ENCODE measurements at places on chromosomes 1 and 21.

DNA sequence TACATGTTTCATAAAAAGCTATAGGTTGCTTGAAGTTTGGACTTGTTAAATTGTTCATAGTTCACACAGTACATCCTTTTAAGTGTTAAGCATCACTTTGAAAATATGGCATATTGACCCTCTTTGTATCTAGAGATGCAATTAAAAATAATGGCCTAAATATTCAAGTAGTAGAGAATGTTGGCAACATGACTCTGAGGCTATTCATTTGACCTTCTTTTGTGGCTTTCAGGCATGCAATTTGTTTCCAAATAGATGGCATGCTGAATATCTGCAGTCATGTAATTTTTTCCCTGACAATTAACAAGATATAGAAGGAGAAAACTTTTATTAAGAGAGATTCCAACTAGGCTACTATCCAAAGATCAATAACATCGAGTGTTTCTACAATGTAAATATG lies 230.5 kb upstream of the ZRANB2 start:
- no peak for DNase-seq

DNA sequence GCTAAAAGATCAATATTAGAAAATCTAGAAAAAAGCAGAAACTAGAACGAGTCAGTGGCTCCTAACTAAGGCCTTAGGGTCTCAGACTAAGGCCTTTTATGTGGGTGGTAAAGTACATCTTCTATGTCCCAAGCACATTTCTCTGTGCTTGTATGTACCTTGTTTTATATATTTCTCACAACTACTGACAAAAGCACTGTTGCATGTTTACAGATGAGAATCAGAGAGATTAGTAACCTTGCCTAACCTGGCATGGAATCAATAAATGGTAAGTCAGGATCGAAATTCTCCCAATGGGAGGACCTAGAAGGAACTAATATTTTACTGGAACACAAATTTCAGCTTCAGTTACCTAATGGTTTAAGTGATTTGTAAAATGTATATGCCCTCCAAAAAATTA lies 160.9 kb downstream of the FGGY start:
- DNase-seq, result no peak

- DNase-seq, result no peak
Observed at GRCh38 chr1:187853505-187853904, 1024.8 kb downstream of the PLA2G4A start.

GRCh38 chr1:230169454-230170152 lies 102.6 kb downstream of the GALNT2 start:
- no peak for DNase-seq

GRCh38 chr1:6145864-6146410 lies 34.2 kb downstream of the CHD5 start:
- DNase-seq, result no peak

- DNase-seq, result peak; percentile 32
Observed at GRCh38 chr1:246907472-246907871, 24.3 kb downstream of the AHCTF1 start.

DNA sequence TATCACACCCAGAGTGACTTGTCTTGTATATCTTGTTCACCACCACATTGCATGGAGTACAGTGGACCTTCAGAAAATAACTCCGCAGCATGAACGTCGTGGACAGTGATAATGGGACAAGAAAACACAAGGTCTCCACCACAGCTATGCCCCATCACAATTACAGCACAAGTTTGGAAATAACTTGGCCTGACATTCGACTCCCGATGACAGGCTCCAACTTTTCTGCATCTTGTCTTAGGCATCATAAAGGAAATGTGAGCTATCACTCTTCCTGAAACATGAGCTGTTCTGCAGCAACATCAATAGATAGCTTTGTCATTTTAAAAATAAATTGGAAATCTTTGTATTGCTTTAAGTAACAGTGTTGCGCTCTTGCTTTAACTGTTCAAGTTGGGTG lies 2.9 kb downstream of the RRP1B start:
- DNase-seq, result no peak

DNA sequence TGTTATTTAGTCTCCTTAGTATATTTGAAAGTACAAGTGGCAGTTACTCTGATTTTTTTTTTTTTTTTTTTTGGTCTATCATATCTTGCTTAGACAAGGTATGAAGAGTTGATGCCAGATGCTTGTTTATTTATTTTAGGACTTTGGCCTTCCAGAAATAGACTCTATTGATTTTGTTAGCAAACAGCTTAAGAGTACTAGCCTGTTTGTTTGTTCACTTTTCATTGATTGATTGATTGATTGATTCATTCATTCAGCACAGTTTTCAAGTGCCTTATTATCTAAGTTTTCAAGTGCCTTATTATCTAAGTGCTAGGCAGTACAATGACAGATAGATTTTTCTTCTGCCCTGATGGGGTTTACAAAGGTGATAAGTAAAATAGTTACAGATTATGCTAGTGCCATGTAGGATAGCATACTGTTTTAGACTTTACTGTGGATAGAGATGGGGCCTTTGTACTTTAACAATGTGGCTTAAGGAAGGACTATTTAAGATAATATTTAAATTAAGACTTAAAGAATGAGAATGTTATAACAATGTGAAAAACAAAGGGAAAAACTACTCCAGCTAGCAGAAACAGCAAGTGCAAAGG lies 50.5 kb downstream of the MTF2 start:
- DNase-seq, result no peak

GRCh38 chr1:59105548-59106507 lies 191.1 kb upstream of the FGGY start:
- DNase-seq, result no peak

DNA sequence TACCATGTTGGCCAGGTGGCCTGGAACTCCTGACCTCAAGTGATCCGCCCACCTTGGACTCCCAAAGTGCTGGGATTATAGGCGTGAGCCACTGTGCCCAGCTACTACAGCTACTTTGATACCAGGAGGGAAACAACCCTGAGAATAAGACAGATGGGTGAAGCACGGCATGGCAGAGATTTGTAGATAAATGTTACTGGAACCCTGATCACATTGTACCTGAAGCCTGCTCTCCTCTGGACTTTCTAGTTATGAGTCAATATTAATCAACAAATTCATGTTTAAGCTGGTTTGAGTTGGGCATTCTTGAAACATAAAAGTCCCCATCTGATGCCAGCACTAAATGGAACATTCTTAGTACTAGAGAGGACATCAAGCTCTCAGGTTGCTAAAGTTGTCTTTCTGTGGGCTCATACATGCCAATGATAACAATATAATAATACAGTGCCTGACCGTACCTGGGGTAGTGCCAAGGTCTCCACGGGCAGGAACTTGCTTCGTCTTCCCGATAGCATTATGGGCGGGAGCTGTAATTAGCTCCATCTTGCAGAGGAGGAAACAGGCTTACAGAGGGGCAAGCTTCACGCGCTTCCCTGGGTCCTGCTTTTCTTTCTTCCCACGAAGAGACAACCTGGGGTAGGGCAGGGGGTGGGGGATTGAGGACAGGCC lies 30.7 kb upstream of the SLC19A1 start:
- no peak for DNase-seq

GRCh38 chr1:64527165-64527564 lies 57.2 kb downstream of the CACHD1 start:
- DNase-seq, result no peak

- no peak for DNase-seq
Observed at GRCh38 chr21:35169574-35169973, 120.5 kb upstream of the RUNX1 start.
